ENCODE measurements at places on chromosomes 6 and 20.

DNA sequence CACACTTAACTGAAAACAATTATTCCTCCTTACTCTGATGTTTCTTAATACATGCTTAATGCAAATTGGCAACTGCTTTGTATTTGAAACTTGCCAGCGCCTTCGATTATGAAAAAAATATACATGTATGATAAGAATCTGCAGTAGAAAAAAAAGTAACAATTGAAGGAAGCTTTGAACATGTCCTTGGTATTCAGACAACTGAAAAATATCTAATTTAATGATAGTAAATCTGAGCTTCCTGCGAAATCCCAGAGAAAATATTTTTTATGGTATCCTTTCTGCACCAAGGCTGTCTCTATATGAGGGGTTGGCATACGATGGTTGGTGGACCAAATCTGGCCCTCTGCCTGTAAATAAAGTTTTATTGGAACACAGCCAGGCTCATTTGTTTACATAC is 186.2 kb downstream of the HDGFL1 start:
- no peak for DNase-seq

GRCh38 chr6:79632580-79632979 is 1.5 kb downstream of the SH3BGRL2 start:
- no peak for DNase-seq

GRCh38 chr6:24064106-24064505 is 61.9 kb upstream of the NRSN1 start:
- DNase-seq, result no peak

GRCh38 chr6:1463751-1464426 is 74.5 kb downstream of the FOXF2 start:
- DNase-seq, result no peak

DNA sequence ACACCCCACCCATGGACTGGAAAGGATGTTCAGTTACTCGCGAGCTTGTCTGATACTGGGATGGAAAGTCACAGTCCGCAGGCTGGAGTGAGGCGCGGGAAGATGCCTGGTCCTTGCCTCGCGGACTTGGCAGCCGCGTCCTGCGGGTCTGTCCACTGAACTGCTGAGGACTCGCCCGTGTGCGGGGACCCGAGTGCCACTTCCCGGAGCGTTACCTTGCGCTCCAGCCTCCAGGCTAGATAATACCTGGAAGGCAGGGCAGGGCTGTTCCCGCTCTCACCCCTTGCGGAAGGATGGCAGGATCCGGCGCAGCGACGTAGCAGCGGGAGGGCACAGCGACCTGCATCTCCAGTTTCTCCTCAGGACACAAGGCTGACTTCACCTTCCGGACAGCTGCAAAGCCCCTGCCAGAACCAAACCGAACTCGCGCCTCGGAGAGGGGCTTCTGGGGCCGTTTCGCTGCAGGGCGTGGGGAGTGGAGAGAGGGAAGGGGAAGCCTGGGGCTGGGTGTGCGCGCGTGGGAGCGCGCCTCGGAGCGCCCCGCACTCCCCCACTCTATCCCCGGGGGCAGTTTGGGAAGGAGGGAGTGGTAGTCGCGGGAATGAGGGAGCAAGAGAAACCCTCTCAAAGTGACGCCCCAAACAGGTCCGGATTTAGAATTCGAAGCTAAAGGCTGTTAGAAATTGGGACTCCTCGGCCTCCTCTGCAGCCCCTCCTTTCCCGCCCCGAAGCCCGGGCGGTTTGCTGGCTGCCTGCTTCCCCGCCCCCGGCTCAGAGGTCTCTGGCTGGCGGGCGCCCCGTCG is at the start of gene KCNQ5:
Gene KCNQ5, plus strand, starts transcription at position 774 of the 803 bp plus-strand sequence.
- DNase-seq, result peak; percentile 54

GRCh38 chr6:155883741-155884140 is 428.1 kb upstream of the NOX3 start:
- no peak for DNase-seq

DNA sequence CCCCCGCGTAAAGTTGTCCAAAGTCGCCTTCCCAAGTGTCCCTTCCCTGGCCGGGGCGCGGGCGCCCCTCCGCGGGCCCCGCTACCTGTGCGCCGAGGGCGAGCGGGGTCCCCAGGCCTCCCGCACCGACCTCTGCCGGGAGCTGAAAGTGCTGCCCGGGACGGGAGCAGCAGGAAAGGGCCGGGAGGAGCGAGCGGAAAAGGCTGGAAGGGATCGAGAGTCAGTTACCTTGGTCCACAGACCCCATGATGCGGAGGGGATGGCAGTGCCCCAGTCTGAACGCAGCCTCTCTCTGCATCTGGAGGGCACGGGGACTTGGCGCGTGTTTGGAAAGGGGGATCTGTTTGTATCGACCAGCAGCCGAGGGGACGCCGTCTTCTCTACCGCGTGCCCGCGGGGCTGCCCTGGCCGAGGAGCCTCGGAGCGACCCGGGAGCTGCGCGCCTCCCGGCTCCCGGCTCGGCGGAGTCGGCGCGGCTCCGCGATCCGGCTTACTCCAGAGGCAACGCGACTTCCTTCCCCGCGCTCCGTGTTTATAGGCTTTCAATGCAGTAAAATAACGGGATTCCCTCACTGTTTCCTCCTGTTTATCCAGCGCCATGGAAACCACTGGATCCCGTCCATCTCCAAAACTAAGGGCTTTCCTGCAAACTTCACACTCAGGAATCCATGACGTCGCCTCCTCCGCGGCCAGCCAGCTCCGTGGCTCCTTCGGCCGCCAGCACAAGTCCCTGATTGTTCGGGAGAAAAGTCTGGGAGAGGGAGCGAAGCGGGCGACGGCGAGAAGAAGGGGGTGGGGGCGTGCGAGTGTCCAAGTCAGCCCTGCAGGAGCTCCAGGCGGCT is 20.0 kb upstream of the NFATC2 start:
- peak; percentile 16 for DNase-seq

- DNase-seq, result no peak
Measured at GRCh38 chr6:3347826-3348225, 89.1 kb downstream of the PSMG4 start.

- DNase-seq, result no peak
Measured at GRCh38 chr6:19934996-19935591, 97.9 kb downstream of the ID4 start.

DNA sequence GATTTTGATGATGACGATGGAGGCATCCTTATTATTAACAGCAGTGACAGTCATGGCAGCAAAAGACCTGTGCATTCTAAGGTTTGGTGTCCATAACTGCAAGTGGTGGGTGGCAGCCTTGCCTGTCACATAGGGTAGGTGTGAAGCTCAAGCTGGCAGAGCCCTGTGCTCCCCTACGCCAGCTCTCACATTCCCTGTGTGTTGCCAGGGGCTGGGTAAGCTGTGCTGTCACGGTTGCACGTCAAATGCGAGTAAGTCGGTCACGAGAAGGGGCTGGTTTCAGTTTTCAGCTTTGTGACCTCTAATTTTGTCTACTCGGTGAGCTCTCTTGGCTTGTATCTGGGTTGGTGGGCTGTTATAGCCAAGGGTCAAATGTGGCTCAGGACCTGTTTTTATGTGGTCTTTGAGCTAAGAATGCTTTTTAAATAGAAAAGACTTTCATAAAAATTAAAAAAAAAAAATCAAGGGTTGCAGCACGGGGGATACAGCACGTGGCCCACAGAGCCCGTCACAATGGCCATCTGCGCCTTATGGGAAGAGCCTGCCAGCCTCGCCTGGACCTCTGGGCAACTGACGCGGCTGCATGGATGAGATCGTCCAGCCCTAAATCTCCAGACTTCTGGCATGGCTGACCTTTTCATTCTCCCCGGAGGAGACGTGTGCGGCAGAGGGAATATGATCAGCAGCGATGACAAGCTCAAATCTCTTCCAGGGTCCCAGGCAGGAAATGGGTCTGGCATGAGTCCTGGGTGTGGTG is 148.5 kb downstream of the PHACTR3 start:
- no peak for DNase-seq

GRCh38 chr20:13771853-13772453 is 12.8 kb downstream of the ESF1 start:
- no peak for DNase-seq

- DNase-seq, result no peak
Measured at GRCh38 chr6:44009425-44010321, 117.6 kb downstream of the MRPL14 start.

- peak; percentile 69 for DNase-seq
Measured at GRCh38 chr6:43172104-43173007, 1.3 kb downstream of the SRF start.

DNA sequence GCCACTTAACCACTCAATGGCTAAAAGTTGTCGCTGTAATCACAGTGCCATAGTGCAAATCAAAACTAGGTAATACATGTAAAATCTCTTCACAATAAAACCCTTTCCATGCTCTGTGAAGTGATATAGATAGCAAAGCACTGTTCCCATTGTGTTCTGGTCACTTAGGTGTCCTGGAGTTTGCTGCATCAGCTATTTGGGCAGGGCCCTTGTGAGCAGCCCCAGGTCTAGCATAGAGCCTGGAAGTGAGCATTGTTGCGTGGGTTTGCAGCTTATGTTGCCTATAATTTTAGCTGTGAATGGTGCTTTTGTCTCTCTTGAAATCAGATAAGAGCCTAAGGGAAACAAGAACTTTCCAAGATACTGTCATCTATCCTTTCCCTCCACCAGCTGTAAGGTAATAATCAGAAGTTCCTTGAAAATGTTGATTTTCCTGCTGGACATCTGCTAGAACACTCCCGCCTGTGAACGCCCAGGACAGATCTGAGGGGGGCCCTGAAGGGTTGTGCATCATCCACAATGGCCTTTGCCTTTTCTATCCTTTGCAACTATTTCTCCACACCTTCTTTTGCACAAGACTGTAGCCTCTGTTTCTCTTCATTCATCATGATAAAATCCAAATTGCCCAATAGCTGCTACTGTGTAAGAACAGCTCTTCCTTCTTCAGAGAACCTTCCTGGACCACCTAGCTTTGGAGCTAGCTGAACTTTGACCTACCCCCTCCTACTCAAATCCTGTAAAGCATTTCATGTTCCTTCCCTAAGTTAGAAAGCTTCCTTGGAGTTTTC is 57.0 kb downstream of the TNFAIP3 start:
- DNase-seq, result no peak

GRCh38 chr6:42428326-42429041 is 23.2 kb downstream of the TRERF1 start:
- peak; percentile 42 for DNase-seq

Measured in stimulated activated naive CD8-positive, alpha-beta T cell treated with anti-CD3 and anti-CD28 coated beads, Interleukin-15, Interleukin-2, amounts not matched to agents 100 U/mL and 50 U/mL, for 24 hours (primary cell).